Endothelial cell of umbilical vein (primary cell): ENCODE measurements at places on chromosomes 13 and 19. TPM values are rescaled to one million over a fixed set of nuclear protein-coding genes. Genes with fewer than 3 reads are reported as not detected.

DNA sequence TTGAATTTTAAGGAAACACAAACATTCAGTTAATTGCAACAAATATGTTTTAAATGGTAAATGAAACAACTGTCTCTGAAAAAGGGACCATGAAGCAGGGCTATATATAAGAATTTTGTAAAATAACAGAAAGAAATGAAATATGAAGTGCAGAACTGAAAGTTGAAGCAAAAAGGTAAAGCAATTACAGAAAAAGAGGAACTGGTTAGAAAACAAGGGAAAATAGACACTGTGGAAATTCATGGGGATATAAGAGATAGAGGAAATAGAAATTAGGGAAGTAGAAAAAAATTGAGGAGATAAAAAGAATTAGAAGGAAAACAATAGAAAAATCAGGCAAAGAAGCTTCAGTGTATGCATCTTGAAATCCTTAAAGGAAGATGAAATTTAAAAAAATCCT lies 40.0 kb upstream of the TDRD3 start:
- no peak for DNase-seq

Gene LPAR6
- 12.0 and 14.5 TPM in 2 replicates for polyA plus RNA-seq

- DNase-seq, result no peak
Observed at GRCh38 chr19:47272448-47273312, 2.0 kb upstream of the INAFM1 start.

Gene NPAS1
- 0.18 and 0.40 TPM in 2 replicates for polyA plus RNA-seq

DNA sequence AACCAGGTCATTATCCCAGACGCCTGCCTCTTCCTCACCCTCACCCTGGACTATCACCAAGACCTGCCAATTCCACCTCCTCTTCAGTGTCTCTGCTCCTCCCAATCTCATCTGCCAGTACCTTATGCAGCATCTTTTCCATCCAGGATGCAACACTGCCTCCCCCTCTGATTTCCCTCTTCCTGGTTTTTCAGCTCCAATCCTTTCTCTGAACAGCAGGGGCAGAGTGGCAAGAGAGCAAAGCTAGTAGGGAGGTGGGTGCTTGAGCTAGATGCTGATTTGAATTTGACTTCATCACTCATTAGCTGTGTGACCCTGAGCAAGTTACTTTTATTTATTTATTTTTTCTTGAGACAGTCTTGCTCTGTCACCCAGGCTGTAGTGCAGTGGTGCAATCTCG lies 25.6 kb upstream of the CABP5 start:
- no peak for DNase-seq

Gene SIGLEC9
- polyA plus RNA-seq, result not detected in 2 replicates

Gene EFNA2
- 0.52 and 0.99 TPM in 2 replicates for polyA plus RNA-seq

DNA sequence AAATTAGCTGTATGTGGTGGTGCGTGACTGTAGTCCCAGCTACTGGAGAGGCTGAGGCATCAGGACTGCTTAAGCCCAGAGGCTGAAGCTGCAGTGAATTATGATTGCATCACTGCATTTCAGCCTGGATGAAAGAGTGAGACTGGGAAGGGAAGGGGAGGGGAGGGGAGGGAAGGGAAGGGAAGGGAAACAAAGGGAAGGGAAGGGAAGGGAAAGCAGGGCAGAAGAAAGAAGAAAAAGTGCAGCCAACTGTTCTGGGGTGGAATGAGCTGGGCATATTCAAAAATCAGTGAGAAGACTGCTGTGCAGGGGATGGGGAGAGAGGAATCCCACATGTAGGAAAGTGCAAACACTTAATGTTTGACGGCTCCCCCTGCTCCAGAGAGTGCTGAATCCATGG lies 905.5 kb downstream of the UQCRFS1 start:
- no peak for DNase-seq

- DNase-seq, result no peak
Observed at GRCh38 chr19:49110567-49110966, 3.6 kb upstream of the LIN7B start.

Gene TLE6
- polyA plus RNA-seq, result 1.6 and 2.1 TPM in 2 replicates

Gene C1QTNF9B
- 0.06 TPM in 1 of 2 replicates, not detected in the other for polyA plus RNA-seq

DNA sequence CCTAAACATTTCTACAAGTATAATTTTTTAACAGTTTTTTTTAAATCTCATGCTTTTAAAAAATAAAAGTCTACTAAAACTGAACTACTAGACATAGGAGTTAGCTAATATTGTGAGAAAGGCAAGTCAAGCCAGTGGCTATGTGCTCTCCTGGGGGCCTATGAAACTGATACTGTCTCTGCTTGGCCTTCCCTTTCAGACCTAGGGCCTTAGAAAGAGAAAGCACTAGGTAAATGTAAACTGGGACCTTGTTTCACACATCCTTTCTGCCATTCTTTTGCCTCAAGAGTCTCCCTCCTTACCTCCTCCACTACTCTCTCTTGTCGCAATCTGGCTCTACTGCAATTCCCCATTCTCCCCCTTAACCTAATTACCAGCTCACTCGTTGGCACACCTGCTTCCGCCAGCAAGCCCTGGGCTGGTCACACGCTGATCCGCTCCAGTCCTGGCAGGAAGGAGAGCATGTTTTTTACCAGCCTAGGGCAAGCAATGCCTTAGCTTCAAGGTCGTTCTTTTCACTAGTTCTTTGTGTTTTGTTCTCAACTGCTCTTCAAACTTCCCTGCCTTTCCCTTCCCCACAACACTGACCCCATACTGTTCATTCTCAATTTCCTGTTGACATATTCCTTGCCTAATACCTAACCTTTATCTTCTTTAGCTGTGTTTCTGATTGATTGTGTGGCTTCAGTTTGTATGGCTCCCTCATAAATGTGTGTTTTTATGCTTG lies 23.1 kb downstream of the TBC1D4 start:
- DNase-seq, result peak; percentile 20

Gene ATXN8OS
- not detected in 2 replicates for polyA plus RNA-seq

DNA sequence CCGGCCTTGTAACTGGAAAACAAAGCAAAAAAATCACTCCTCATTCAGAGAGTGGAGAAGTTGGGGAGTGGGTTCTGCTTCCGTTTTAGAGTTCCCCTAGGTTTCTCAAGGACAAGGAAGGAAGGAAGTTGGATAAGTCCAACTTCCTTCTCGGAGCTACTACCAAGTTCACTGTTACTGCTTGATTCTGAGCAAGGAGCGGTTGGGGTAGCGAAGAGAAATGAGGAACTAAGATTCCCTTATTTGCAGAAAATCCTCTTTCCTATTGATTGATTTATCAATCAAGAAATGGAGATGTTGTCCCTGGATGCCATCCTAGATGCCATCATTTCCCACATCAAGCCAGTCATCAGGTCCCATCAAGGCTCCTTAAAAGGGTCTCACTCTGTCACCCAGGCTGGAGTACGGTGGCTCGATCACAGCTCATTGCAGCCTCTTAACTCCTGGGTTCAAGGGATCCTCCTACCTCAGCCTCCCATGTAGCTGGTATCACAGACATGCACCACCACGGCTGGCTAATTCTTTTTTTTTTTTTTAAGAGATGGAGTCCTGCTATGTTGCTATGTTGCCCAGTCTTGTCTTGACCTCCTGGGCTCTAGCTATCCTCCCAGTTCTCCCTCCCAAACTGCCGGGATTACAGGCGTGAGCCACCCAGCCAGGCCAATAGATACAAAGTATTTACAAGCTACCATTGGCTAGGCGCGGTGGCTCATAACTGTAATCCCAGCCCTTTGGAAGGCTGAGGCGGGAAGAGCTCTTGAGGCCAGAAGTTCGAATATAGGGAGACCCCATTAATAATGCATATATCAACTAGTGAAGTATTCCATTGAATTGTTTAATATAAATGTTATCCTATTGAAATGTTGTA lies 809 bp upstream of the B9D2 start:
- no peak for DNase-seq

Gene RNF17
- polyA plus RNA-seq, result 0.14 and 0.30 TPM in 2 replicates

Gene NAA16
- polyA plus RNA-seq, result 5.7 and 8.6 TPM in 2 replicates

- DNase-seq, result no peak
Observed at GRCh38 chr13:113900646-113901045, 36.8 kb upstream of the GAS6 start.

Gene ACER1
- 0.04 TPM in 1 of 2 replicates, not detected in the other for polyA plus RNA-seq

GRCh38 chr19:52351512-52351911 lies 15.5 kb downstream of the ZNF610 start:
- DNase-seq, result no peak

Gene TEKTIP1
- not detected in 2 replicates for polyA plus RNA-seq

GRCh38 chr13:93338906-93339305 lies 112.3 kb downstream of the GPC6 start:
- DNase-seq, result no peak

GRCh38 chr19:38729653-38730469 lies 14.4 kb downstream of the CAPN12 start:
- DNase-seq, result peak; percentile 57

- DNase-seq, result peak; percentile 55
Observed at GRCh38 chr19:38266981-38267597, 2.7 kb downstream of the SPINT2 start.

GRCh38 chr13:112464720-112465119 lies 88.6 kb downstream of the SPACA7 start:
- DNase-seq, result no peak

DNA sequence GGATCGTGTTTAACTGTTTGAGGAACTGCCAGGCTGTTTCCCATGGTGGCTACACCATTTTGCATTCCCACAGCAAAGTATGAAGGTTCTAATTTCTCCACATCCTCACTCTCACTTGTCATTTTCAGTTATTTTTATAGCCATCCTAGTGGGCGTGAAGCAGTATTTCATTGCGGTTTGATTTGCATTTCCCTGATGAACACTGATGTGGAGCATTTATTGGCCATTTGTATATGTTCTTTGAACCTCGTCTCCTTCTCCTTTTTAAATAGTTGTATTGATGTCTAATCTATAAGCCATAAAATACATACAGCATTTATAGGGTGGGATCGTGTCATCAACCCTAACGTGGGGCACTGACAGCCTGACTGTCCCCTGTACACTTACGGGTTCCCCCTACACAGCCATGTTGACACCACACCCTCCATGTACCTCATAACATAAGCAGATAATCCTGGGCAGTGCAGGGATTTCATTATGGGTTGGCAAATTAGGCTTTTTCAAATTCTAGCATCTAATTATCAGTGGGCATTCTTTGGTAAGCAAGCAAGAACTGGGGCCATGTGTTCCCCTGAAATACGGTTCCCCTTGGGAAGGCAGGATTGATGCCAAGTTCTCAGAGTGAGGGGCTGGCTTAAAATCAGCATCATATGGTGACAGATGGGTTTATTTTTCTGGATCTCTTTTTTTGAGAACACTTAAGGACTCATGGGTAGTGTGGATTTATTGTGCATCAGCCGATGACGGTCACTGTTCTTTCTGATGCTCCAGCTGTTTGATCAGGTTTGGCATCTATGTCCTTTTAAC lies 11.6 kb upstream of the ZBTB45 start:
- no peak for DNase-seq

DNA sequence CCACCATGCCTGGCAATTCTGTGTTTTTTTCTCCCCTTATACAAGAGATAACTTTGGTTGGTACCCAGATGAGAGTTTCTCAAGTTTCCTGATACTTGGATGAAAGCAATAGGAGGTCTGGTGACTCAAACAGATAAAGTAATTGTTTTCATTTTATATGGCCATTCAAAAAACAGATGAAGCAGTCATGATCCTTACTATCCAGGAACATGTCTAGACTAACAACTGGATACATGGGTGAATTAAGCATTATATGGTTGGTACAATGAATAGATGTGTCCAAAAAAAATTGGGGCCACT lies 8.5 kb downstream of the ZNF430 start:
- DNase-seq, result no peak

Gene BEST2
- not detected in 2 replicates for polyA plus RNA-seq

GRCh38 chr19:31262725-31263191 lies 86.5 kb downstream of the TSHZ3 start:
- DNase-seq, result no peak

DNA sequence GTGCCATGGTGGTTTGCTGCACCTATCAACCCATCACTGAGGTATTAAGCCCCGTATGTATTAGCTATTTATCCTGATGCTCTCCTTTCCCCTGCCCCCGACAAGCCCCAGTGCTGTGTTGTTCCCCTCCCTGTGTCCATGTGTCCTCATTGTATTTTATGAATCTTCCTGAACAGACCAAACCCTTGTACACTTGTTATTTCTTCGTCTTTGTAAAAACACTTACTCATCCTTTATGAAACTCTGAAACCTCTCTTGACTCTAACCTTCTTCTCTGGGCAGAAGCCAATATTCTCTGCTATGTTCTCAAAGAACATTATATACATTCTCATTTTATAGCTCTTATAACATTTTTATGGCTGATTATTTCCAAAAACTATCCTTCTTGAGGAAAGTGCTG lies 746.9 kb downstream of the EFNB2 start:
- no peak for DNase-seq

DNA sequence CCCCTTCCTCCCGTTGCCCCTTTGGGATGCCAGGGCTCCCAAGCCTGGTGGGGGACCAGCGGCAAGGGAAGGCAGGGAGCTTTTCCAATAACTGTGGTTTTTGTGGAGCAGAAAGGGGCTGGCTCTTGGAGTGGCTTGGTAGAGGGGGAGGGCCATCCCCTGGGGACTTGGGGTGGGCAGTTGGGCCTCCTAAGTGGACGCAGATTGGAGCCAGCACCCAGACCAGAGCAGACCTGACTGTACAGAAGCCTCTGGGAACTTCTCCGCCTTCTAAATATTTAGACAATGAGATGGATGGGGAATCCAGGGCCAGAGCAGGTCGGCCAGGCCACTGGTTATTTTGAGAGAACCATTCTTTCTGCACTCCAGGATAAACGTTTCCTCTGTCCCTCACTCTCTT lies 4.2 kb downstream of the PTGIR start:
- no peak for DNase-seq

Gene CDX2
- polyA plus RNA-seq, result not detected in 2 replicates

Gene IGFL3
- not detected in 2 replicates for polyA plus RNA-seq

Gene NCCRP1
- 0.06 TPM in 1 of 2 replicates, not detected in the other for polyA plus RNA-seq

GRCh38 chr13:102751886-102752285 lies 21.7 kb downstream of the TEX30 start:
- no peak for DNase-seq

Gene B3GNT8
- 3.6 and 4.1 TPM in 2 replicates for polyA plus RNA-seq

Gene GARIN5A
- 0.65 and 0.76 TPM in 2 replicates for polyA plus RNA-seq

Gene DCT
- polyA plus RNA-seq, result not detected in 2 replicates

DNA sequence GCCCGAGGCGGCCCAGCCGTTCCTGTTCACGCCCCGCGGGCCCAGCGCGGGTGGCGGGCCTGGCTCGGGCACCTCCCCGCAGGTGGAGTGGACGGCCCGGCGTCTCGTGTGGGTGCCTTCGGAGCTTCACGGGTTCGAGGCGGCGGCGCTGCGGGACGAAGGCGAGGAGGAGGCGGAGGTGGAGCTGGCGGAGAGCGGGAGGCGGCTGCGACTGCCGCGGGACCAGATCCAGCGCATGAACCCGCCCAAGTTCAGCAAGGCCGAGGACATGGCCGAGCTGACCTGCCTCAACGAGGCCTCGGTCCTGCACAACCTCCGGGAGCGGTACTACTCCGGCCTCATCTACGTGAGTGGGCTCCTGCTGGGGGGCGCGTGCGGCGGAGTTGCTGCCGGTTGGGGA lies 7.0 kb downstream of the MYH14 start:
- no peak for DNase-seq

Gene DNAAF3
- 0.56 and 0.75 TPM in 2 replicates for polyA plus RNA-seq

GRCh38 chr19:1560286-1560882 lies 7.7 kb downstream of the MEX3D start:
- DNase-seq, result no peak

DNA sequence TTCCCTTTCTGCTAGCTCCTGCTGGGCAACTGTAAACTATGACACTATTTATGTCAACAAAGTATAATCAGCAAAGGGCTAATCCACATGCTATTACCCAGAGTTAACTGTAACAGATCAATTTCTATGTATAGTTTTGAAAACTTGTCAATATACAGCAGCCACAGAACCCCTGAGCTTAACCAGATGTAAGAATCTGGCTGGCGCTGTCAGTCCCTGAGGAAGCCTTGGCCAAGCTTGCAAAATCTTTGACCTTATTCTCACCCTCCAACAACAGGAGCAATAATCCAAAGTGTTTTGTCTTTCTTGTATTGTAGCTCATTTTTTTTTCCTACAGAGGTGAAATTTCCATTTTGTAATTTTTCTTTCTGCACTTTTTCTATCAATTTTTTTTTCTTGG lies 1230.1 kb upstream of the SLC10A2 start:
- DNase-seq, result no peak

Gene TMEM238
- 0.18 TPM in 1 of 2 replicates, not detected in the other for polyA plus RNA-seq

Gene CALR
- 1,135 and 1,206 TPM in 2 replicates for polyA plus RNA-seq
